ENCODE measurements at places on chromosomes 13 and 19.

DNA sequence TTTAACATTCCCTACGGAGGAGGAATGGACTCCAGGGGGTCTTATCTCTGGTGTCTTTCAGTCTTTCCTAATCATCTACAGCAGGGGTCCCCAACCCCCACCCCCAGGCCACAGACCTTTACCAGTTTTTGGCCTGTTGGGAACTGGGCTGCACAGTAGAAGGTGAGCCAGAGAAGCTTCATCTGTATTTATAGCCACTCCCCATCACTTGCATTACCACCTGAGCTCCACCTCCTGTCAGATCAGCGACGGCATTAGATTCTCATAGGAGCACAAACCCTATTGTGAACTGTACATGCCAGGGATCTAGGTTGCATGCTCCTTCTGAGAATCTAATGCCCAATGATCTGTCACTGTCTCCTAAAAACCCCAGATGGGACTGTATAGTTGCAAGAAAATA lies 120.0 kb upstream of the TMTC4 start:
- no peak for DNase-seq

DNA sequence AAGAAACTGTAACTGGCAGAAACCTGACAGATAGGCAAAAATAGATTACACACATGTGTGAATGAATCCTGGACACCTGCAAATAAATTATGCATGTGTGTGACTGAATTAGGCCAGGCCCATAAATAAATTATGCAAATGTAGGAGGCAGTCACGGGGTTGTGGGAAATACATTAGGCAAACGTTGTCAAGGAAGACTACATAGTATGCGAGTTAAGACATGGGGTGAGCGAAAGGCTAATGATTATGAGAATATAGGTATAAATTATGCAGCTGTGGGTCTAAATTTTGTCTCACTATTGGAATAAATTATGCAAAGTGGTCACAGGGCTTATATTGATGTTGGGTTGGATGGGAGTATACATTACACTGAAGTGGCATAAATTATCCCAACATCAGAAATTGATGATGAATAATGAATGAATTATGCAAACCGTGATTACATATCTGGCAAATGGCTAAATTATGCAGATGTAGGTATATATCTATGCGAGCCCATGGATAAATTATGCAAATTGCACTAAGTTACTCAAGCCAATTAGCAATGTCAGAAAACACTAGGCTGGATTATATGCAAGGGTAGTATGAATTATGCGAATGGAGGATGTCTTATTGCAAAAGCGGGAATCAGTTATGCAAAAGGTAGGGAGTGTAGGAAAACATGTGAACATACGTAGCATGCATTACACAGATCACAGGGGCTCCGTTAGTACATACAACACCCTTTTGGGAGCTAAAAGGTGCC lies 6.8 kb downstream of the SLC8A2 start:
- no peak for DNase-seq

- DNase-seq: no peak
Measured at GRCh38 chr13:80633251-80633650, 292.3 kb upstream of the SPRY2 start.

DNA sequence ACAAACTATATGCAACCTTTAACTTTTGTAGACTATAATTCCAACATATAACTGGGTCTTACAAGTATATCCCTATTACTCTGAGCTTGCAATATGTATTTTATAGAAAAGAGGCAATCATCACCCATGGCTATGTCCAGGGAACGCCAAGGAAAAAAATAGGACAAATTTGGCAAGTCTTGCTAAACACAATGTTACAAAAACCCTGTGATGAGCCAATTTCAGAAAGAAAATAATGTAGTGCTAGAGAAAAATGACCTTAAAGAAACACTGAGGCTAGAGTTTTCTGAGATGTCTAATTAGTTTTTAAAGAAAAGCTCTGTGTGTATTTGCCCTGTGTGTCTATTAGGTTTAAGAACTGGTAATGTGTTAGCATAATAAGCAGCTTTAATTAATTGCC lies 68.0 kb upstream of the FREM2 start:
- DNase-seq: no peak

- DNase-seq: no peak
Measured at GRCh38 chr19:49567861-49568441, 12.4 kb downstream of the NOSIP start.

GRCh38 chr13:104694397-104694796 lies 1628.2 kb upstream of the SLC10A2 start:
- no peak for DNase-seq

DNA sequence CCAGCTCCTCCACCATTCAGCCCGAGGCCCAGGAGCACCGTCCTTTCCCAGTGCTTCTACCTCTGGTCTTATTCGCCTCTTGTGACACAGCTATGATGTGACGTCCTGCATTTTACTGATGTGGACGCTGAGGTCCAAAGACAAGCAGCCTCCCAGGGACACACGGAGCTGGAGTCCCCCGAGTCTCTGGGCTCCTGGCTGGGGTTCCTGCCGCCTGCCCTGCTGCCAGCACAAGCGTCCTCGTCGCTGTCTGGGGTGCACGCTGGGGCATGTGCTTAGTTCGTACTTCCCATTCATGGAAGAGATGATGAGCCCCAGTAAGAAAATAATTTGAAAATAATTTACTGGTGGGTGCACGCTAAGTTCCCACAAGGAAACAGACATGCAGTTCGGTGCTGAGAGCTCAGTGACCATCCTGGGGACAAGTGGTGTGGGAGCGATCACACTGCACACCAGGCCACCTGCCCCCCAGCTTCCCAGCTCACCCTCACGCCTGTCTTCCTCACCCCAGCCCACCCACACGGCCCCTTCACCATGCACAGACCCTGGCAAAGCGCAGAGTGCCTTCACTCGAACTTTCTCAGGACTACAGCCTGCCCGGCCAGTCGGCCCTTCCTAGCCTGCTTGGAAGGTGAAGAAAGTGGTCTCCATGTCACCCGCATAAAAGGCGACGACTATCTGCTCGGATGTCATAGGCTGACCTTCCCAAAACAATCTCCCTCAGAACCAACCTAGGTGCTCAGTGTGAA lies 14.2 kb upstream of the CFAP97D2 start:
- DNase-seq: no peak

DNA sequence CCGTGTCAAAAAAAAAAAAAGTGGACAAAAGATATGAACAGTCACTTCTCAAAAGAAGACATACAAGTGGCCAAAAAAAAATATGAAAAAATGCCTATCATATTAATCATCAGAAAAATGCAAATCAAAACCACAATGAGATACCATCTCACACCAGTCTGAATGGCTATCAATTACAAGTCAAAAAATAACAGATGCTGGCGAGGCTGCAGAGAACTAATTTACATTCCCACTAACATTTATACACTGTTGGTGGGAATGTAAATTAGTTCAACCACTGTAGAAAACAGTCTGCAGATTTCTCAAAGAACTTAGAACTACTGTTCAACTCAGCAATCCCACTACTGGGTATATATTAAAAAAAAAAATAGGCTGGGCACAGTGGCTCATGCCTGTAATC lies 26.5 kb upstream of the FOXO1 start:
- DNase-seq: no peak

GRCh38 chr13:113555141-113555540 lies 29.4 kb upstream of the TFDP1 start:
- no peak for DNase-seq

DNA sequence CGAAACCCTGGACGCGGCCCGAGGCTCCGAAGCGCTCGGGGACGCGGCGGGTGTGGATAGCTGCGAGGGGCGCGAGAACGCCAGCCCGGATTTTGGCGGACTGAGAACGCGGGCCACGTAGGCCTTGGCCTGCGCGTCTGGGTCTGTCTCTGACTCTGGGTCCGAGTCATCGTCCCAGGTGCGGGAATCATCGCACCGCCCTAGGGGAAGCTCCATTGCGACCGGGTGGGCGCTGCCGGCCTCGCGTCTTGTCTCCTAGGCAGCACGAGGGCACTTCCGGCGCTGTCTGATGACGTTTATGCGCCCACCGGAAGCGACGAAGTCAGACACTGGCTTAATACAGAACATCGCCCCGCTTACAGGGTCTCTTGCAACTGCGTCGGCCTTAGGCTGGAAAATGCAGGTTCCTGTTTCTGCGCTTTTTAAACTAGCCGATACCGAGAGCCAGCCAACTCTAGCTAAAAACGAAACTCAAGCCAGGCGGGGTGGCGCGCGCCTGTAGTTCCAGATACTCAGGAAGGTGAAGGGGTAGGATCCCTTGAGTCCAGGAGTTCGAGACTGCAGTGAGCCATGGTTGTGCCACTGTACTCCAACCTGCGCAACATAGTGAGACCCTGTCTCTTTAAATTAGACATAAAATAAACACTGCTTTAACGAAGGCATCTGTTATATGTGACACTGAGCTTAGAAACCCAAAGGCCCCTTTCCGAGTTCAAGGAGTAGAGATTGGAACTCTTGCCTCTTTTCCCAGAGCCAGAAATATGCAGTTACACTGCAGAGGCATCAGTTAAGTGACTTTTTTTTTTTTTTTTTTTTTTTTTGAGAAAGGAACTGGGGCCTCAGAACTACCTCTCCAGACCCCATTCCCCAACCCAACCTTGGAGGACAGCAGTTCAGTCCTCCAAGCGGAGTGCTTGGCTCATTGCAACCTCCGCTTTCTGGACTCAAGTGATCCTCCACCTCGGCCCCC lies at the start of gene FBXW9:
Gene FBXW9, minus strand, starts transcription at position 266 of the 970 bp plus-strand sequence. Its CDS starts 50 bp downstream, at position 216.
- DNase-seq: peak; percentile 96

- DNase-seq: no peak
Measured at GRCh38 chr13:20137875-20138274, 23.0 kb downstream of the GJA3 start.

DNA sequence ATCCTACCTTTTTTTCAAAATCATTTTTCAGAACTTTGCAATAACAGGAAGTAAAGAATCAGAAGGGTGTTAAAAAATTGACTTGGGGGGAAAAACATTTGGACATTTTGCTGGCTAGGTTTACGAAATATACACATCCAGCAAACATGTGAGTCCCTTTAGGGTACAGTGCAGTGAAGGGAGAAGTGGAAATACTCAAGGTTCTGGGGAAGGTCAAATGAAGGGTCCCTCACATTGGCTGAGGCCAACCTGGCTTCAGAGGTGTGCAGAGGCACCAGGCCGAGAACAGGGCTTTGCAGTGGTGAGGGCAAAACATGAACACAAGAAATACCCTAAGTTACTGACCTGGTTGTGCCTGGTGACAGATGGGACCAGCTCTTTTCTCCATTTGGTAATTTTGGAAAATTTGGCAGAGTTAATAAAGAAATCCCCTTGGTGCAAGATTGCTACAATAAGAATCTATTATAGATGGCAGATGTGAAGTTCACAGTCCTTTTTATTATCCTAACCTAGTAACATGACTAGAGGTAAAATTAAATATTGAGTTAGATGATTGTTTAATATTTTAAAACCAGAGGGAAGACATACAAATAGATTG lies 1.5 kb upstream of the UPF3A start:
- DNase-seq: no peak

DNA sequence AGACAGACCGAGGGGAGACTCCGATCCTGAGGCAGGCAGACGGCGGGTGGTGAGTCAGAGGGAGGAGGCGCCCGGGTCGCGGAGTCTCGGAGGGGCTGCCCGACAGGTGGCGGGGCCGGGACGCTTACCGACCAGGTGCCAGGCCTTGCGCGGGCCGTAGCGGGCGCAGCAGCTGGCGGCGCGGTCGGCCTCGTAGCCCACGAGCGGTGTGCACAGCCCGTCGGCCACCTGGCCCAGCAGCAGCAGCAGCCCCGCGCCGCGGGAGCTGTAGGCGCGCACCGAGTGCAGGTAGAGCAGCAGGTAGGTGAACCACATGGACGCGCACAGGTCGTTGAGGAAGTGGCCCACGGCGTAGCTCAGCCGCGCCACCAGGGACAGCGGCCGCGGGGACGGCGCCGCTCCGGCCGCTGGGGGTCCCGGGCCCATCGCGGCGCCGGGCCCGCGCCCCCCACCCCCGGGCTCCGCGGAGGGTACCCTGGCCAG lies 367 bp downstream of the MFSD12 start:
- peak; percentile 60 for DNase-seq

GRCh38 chr19:46860846-46861690 lies at the start of gene ARHGAP35:
Gene ARHGAP35 (plus strand): TSS chr19:46860997. CDS start chr19:46918676, 57,679 bp downstream.
- peak; percentile 72 for DNase-seq

- DNase-seq: no peak
Measured at GRCh38 chr13:89763005-89763404, 1584.5 kb upstream of the MIR17HG start.

- no peak for DNase-seq
Measured at GRCh38 chr19:3055741-3056416, 6.4 kb downstream of the TLE5 start.

DNA sequence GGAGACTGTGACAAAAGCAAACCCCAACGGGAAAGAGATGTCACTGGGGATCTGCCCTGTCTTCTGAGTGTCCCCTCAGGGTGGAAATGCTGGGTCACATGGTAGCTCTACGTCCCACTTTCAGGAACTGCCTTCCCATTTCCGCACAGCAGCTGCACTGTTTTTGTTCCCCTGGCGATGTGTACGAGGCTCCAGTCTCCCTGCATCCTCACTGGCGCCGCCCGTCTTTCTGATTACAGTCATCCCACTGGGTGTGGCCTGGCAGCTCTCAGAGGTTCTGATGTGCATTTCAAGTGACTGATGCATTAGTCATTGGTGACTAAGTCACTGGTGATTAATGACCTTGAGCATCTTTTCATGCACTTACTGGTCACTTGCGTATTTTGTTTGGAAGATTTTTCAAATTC lies 21.2 kb downstream of the PCID2 start:
- peak; percentile 52 for DNase-seq

DNA sequence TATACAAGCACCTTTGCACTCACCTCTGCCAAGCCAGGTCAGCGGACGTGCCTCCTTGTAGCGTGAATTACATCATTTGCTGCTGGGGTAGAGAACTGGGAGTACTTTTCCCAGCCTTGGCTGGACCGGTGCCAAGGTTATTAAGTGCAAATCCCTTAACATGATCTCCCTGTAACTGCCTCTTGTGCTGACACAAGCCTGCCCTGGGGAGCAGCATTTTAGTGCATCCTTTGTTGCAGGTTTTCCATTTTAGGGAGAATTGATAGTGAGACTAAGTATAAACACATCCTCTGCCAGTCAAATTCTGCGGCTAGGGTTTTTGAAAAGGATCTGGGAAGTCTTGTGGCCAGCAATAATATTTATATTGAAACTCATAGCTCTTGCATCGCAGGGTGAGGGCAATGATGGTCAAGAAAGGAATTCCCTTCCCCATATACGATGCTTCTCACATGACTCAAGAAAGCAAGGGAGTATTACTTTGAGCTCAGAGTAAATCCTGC lies 32.7 kb upstream of the DCLK1 start:
- no peak for DNase-seq

- DNase-seq: no peak
Measured at GRCh38 chr13:36986462-36987240, 12.5 kb downstream of the ALG5 start.

DNA sequence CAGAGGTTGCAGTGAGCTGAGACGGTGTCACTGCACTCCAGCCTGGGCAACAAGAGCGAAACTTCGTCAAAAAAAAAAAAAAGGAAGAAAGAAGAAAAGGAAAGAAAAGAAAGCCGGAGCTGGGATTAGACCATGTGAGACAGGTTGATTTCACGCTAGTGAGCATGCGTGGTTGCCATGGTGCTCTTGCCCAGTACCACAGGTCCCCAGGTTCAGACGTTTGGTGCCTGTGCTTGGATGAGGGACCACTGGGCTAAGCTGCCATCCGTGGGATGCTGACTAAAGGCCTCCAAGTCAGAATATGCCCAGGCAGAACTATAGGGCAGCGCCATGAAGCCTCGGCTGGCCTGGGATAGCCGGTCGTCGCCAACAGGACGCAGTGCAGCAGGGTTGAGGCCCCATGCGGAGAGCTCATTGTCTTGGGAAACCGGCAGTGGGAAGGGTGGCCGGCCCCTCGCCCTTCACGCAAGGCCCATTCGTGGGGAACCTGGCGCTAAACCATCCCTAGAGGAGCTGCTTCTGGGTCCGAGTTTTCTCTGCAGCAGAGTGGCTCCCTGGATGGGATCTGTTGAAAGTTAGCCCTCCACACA lies 7.2 kb upstream of the TEX101 start:
- DNase-seq: no peak
